HEK293T (cell line): ENCODE measurements at places on chromosomes 4 and X.

DNA sequence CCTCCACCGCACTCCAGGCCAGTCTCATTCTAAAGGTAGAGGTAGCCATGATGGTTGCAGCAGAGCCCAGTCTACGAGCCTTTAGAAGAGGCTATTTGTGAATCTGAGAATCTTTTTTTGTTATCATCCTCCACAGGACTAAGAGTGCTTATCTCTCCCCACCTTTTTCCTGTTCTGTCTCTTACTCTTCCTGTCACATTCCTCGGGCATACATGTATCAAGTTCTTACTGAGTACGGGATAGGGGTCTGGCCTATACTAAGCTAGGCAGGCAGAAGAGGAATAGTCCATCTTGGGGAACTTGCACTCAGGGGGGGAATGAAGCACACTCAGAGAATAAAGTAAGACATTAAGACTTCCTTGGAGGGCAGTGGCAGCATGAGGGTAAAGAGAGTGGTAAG lies 25.7 kb downstream of the LAS1L start:
- DNase-seq = no peak

DNA sequence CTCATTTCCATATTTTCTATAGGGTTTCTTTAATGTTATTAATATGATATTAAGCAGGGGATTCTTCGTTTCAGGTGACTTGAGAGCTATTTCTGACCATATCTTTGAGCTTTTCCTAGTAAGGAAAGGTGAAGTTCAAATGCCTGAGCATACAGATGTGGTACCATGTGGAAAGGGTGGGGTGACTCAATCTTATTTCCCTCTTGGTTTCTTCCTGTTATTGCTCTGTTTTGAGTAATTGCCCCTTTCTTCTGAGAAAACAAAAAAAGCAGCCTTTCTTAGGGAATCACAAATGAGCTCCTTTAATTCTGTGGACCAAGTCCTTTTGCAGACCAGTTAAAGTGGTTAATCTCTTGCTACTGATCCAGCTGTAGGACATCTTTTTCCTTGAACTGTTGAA lies 41.0 kb upstream of the AGA start:
- no peak for DNase-seq

DNA sequence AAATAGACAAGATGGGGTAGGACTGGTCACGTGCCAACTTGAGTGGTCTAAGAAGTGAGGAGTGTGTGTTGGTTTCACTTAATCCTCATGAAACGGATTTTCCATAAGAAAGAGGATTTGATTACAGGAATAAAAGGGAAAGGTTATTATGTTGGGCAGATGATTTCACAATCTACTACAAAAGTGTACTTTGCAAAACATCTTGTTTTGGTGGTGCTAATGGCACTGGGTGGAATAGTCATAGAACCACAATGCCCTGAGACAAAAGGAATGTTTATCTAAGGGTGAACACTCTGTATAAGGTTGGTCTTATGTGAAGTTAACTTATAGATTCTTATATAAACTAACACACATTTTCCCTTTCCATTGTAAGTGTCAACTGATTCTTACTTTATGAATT lies 45.6 kb downstream of the GLUD2 start:
- no peak for DNase-seq

GRCh38 chrX:100512471-100512870 lies 72.3 kb upstream of the TNMD start:
- DNase-seq = peak; percentile 58

GRCh38 chr4:40228497-40229365 lies 31.9 kb downstream of the RHOH start:
- DNase-seq = peak; percentile 27

GRCh38 chr4:76238236-76238635 lies 13.3 kb upstream of the FAM47E start:
- DNase-seq = no peak

- no peak for DNase-seq
Measured at GRCh38 chrX:16462912-16463311, 187.0 kb upstream of the S100G start.

DNA sequence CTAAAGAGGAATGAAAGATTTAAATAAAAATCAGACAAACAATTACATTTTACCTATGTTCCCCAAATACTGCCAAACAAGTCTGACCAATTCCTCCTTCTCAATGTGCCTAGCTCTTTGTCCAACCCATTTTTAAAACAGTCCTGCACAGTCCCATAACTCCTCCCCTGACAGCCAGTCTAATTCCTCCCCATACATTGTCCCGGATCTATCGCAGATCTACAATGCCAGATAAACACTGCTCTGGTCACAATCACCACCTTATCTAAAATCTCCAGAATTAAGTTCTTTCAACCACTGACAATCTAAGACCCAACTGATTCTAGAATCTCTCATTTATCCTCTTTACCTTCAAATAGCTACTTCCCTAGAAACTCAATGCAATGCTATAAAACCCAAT lies 176.0 kb downstream of the APBB2 start:
- DNase-seq = no peak

- DNase-seq = peak; percentile 23
Measured at GRCh38 chr4:155679343-155679742, 12.7 kb downstream of the GUCY1A1 start.

- DNase-seq = no peak
Measured at GRCh38 chr4:83082777-83083176, 31.8 kb downstream of the PLAC8 start.
